ENCODE measurements at places on chromosomes 3 and 15. TPM values are rescaled to one million over a fixed set of nuclear protein-coding genes. Genes with fewer than 3 reads are reported as not detected.

DNA sequence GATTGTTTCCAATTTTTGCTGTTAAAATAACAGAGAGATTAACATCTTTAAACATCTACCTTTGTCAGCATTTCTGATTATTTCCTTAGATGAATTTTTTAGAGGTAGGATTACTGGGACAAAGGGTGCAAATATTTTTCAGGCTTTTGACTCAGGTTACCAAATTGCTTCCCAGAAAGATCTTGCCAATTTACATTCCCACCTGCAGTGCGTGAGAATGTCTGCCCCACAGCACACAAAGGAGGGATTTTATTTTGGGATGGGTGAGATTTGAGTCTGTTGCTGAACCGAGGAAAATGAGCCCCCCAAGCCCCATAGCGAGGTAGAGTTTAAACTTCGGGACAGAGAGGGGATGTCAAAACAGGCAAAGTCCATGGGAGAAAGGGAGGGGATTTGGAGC lies 25.9 kb upstream of the RNU6-1 start:
- DNase-seq = no peak
- H3K4me3 ChIP-seq = no peak overlapping the region
- no peaks in the 10 kb centered on the region for H3K27me3 ChIP-seq
- H3K36me3 ChIP-seq = no peaks in the 10 kb centered on the region

DNA sequence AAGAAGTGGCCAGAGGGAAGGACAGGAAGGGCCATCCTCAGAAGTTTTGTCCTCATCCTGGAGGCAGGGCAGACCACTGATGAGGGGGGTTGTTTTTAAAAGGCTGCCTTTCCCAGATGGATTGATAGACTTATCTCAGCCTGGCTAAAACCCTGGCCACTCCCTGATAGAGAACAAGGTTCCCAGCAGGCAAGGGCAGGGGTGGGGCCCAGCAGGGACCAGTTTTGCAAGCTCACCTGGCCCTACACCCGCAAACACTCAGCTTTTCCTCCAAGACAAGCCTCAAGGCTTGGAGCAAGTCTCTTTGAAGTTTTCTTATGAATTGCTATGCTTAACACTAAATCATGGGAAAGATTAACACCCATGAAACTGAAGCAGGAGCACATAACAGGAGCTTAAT lies 9.1 kb downstream of the LIPC start:
- H3K27ac ChIP-seq = no peak overlapping the region
- no peaks in the 10 kb centered on the region for H3K27me3 ChIP-seq
- peaks cover 10% of the 10 kb centered on the region for H3K4me1 ChIP-seq
- H3K4me3 ChIP-seq = no peak overlapping the region

GRCh38 chr3:162770551-162770950 lies 1273.9 kb downstream of the OTOL1 start:
- no peaks in the 10 kb centered on the region for H3K27me3 ChIP-seq
- H3K4me1 ChIP-seq = no peaks in the 10 kb centered on the region
- peak; percentile 53 for DNase-seq
- no peak overlapping the region for H3K4me3 ChIP-seq
- H3K36me3 ChIP-seq = no peaks in the 10 kb centered on the region
- no peak overlapping the region for H3K27ac ChIP-seq

- peaks cover 12% of the 10 kb centered on the region for H3K4me1 ChIP-seq
- no peak overlapping the region for H3K4me3 ChIP-seq
- H3K27me3 ChIP-seq = no peaks in the 10 kb centered on the region
Observed at GRCh38 chr3:33315826-33316225, 38.6 kb downstream of the FBXL2 start.

DNA sequence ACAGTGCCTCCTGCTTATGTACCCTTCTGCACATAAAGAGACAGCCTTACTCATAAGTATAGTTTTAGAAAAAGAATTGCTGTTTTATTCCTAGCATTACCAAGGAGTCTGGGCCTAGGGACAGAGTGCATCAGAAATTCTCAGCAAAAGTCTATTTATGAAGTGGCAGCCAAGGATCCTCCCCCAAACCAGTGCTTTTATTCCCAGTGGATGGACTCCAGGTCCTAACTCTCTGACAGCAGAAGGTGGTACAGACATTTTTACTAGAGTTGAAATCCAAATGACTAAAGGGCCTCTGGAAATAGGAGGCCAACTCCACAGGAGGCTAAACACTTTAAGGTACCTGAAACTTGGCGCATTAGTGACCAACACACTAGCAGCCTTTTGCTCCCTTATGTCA lies 407.2 kb upstream of the TPRG1 start:
- no peak overlapping the region for H3K27ac ChIP-seq
- H3K36me3 ChIP-seq = no peaks in the 10 kb centered on the region
- DNase-seq = no peak
- H3K4me3 ChIP-seq = no peak overlapping the region

DNA sequence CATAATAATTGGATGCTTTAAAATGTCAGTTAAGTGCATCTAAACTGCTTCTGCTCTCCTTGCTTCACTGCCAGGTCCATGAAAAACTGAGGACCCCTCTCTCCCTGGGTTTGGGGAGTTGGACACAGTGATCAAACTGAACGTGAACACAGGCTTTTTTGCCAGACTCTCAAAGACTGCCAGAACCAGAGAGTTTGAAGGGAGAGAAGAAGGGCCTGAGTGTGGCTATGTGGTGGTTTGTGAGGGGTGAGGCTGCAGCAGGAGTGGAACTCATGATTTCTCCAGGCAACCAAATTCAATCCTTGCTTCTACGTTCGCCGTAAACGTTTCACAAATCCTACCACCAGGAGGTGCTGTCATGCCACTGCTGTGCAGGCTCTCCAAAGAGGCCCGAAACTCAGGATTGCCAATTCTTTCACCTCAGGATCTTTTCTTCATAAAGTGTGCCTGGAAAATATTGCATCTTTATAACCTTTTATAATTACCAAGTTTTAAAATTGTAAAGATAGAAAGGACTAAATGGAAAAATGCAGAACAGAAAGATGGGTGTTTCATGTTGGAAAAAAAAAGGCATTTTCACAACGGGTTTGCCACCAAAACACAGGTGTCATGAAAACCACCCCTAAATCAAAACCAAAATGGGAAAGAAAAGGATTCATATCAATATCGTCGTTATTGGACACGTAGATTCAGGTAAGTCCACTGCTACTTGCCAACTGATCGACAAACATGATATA lies 19.7 kb downstream of the TM4SF4 start:
- no peaks in the 10 kb centered on the region for H3K36me3 ChIP-seq
- peak; percentile 85 for DNase-seq
- H3K27ac ChIP-seq = no peak overlapping the region

DNA sequence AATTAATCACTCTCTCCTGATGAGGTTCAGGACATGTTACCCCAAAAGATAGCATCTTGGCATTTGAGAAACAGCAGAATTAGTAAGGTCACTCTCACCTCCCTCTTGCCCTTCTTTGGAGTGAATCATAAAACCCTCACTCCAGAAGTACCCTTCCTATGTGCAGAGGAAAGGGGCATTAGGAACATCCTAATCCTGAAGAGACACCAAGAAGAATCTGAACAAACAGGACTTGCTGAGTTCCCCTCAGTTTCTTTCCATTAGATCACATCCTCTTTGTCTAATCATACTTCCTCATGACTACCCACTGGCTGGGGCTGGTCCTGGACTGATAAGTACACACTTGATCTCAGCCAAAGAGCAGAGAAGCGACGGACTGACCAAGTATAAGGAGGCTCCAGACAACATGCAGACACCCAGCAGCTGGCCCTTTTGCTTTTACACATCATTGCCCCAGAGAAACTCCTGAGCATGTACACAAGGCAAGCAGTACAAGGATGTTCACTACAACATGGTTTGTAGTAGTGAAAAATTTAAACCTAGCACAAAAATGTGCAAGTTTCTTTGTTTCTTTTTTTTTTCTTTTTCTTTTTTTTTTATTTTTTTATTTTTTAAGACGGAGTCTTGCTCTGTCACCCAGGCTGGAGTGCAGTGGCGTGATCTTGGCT lies 15.0 kb upstream of the TM6SF1 start:
- peak; percentile 82 for DNase-seq
- peaks cover 27% of the 10 kb centered on the region for H3K27me3 ChIP-seq
- peaks cover 21% of the 10 kb centered on the region for H3K4me1 ChIP-seq

DNA sequence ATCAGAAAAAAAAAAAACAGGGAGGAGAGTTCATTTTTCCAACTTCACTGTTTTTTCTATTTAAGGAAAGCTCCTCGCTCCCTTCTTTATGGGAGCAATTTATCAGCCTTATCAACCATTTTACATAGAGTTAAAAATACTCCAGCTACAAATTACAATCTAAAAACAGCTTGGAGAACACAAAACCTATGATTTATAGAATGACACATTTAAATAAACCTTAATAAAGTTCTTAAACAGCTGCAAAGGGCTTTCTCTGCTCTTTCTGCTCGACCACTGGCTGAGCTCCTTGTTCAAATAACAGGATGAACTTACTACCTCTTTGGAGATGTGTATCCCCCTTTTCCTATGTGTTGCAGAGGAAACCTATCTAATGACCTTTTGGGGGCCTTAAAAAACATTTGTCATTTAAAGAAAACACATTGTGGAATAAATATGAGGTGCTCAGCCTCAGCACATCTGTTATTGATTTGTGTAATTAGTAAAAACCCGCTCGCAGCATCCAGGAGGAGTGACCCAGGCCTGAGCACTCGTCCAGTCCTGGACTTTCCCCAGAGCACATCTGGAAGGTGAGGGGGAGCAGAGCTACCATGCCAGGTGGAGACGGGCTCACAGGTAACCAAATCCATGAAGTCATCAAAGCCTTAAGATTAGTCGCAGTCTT lies 231.2 kb downstream of the ATP8B4 start:
- DNase-seq = no peak
- H3K36me3 ChIP-seq = no peaks in the 10 kb centered on the region
- H3K27ac ChIP-seq = no peak overlapping the region
- H3K4me1 ChIP-seq = no peaks in the 10 kb centered on the region
- H3K4me3 ChIP-seq = no peak overlapping the region
- no peaks in the 10 kb centered on the region for H3K27me3 ChIP-seq

DNA sequence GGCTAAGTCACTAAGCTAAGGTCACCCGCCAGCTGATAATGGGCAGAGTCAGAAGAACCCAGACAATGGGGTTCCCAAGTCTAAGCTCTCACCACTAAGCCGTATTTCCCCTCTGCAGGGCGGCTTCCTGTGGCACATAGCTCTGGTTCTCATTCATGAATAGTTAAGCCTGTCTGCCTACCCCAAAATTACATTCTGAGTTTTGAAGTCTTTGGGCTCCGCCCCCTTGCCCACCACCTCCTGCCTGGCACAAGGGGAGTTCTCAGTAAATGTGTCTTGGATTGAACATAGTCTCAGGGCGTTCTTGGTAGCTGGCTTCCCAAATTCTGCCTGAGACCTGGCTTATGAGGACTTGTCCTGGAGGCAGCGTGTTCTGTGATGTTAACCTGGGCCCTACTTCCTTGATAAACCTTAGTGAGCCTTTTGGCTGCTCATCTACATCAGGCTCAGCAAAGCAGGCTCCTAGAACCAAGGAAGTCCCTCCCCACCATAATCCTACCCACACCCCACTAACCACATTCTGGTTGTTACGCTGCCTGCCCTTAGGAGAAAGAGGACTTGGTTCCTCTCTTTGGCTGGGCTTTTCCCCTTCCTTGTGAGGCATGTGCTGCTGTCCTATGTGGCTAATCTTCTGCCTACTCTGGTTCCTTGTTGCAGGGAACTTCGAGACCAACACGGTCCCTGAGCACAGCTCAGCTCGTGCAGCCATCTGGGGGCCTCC lies 54.9 kb downstream of the STARD5 start:
- no peaks in the 10 kb centered on the region for H3K4me1 ChIP-seq
- DNase-seq = no peak
- H3K36me3 ChIP-seq = no peaks in the 10 kb centered on the region
- no peaks in the 10 kb centered on the region for H3K27me3 ChIP-seq
- H3K4me3 ChIP-seq = no peak overlapping the region

DNA sequence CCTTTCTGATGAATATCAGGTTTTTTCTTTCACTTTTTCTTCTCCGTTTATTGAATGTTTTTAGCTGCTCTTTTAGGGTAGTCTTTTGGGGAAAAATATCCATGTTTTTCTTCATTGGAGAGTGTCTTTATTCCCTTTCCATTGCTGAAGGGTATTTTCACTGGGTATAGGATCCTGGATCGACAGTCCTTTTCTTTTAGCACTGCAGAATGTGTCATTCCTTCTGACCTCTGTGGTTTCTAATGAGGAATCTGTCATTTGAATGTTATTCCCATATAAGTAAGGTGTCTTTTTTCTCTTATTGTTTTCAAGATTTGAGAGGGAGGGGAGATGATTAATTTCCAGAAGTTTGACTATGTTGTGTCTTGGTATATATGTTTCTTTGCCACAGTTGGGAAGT lies 96.8 kb downstream of the BBX start:
- peaks cover 22% of the 10 kb centered on the region for H3K4me1 ChIP-seq
- no peak for DNase-seq
- no peaks in the 10 kb centered on the region for H3K36me3 ChIP-seq
- no peaks in the 10 kb centered on the region for H3K27me3 ChIP-seq
- H3K27ac ChIP-seq = no peak overlapping the region

GRCh38 chr3:5466717-5467116 lies 279.2 kb downstream of the EDEM1 start:
- H3K4me1 ChIP-seq = no peaks in the 10 kb centered on the region
- DNase-seq = no peak
- no peaks in the 10 kb centered on the region for H3K27me3 ChIP-seq
- no peaks in the 10 kb centered on the region for H3K36me3 ChIP-seq
- no peak overlapping the region for H3K27ac ChIP-seq

GRCh38 chr3:3516996-3517395 lies 282.2 kb upstream of the LRRN1 start:
- no peaks in the 10 kb centered on the region for H3K4me1 ChIP-seq
- no peaks in the 10 kb centered on the region for H3K27me3 ChIP-seq
- H3K36me3 ChIP-seq = no peaks in the 10 kb centered on the region
- H3K27ac ChIP-seq = no peak overlapping the region
- H3K4me3 ChIP-seq = no peak overlapping the region
- DNase-seq = no peak

DNA sequence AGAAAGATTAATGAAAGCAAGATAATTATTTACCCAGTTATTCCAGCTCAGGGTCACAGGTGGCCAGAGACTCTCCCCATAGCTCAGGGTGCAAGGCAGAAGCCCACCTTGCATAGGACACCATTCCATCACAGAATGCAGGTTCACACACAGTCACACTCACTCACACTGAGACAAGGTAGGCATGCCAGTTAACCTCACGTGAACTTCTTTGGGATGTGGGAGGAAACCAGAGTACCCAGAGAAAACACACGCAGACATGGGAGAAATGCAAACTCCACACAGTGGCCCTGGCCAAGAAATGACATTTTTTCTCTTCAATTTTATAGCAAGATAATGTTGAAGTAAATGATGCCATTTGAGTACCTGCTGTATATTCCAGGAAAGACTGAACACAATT lies 106.7 kb downstream of the ZNF385D start:
- no peak overlapping the region for H3K4me3 ChIP-seq
- no peak for DNase-seq
- H3K27me3 ChIP-seq = no peaks in the 10 kb centered on the region
- H3K4me1 ChIP-seq = peaks cover 10% of the 10 kb centered on the region
- H3K27ac ChIP-seq = no peak overlapping the region

GRCh38 chr3:177633671-177634207 lies 436.5 kb upstream of the TBL1XR1 start:
- no peaks in the 10 kb centered on the region for H3K36me3 ChIP-seq
- H3K4me3 ChIP-seq = no peak overlapping the region
- no peaks in the 10 kb centered on the region for H3K27me3 ChIP-seq
- H3K27ac ChIP-seq = no peak overlapping the region

- no peaks in the 10 kb centered on the region for H3K36me3 ChIP-seq
- H3K27me3 ChIP-seq = no peaks in the 10 kb centered on the region
- H3K4me1 ChIP-seq = peaks cover 4% of the 10 kb centered on the region
- DNase-seq = no peak
Observed at GRCh38 chr3:156838035-156838434, 11.9 kb downstream of the LEKR1 start.

USP4 gene
- total RNA-seq = 11.2 TPM

INO80 gene
- 18.5 TPM for total RNA-seq

STX19 gene
- total RNA-seq = not detected

APEH gene
- 185 TPM for total RNA-seq

ACTC1 gene
- total RNA-seq = 2,394 TPM

LRRC49 gene
- 11.6 TPM for total RNA-seq
